A549 treated with Mapracorat at 1 μM for 4 hours (cell line): ENCODE measurements at places on chromosomes 4 and X. TPM values are rescaled to one million over a fixed set of nuclear protein-coding genes. Genes with fewer than 3 reads are reported as not detected.

PDE5A gene
- total RNA-seq = 0.13 to 0.67 TPM (median 0.32 TPM) in 5 replicates

GNRHR gene
- not detected in 5 replicates for total RNA-seq

RHOXF2B gene
- not detected in 5 replicates for total RNA-seq

BMP3 gene
- not detected in 5 replicates for total RNA-seq

SPATA4 gene
- total RNA-seq = 0.12 to 0.31 TPM (median 0.27 TPM) in 5 replicates

CORIN gene
- 0.15 TPM in 1 of 5 replicates, not detected in the others for total RNA-seq

PIGA gene
- 6.3 to 10.2 TPM (median 8.9 TPM) in 5 replicates for total RNA-seq

TMEM271 gene
- not detected in 5 replicates for total RNA-seq

USP26 gene
- not detected in 5 replicates for total RNA-seq

CT45A5 gene
- not detected in 5 replicates for total RNA-seq

MND1 gene
- total RNA-seq = 12.3 to 18.7 TPM (median 13.3 TPM) in 5 replicates

MAGEA3 gene
- total RNA-seq = 2.8 to 4.1 TPM (median 3.2 TPM) in 5 replicates

SPANXA2 gene
- total RNA-seq = 0.38 to 0.45 TPM in 2 of 5 replicates, not detected in the others

TCEAL2 gene
- total RNA-seq = not detected in 5 replicates

YIPF7 gene
- total RNA-seq = not detected in 5 replicates

QRFPR gene
- not detected in 5 replicates for total RNA-seq

XAGE2 gene
- not detected in 5 replicates for total RNA-seq

SMIM10 gene
- 0.08 to 0.11 TPM (median 0.09 TPM) in 5 replicates for total RNA-seq

ARMCX5 gene
- 8.8 to 13.9 TPM (median 10.4 TPM) in 5 replicates for total RNA-seq

NUDT11 gene
- total RNA-seq = 2.2 to 3.5 TPM (median 2.6 TPM) in 5 replicates

DKC1 gene
- total RNA-seq = 148 to 191 TPM (median 154 TPM) in 5 replicates

CFAP99 gene
- total RNA-seq = 0.08 to 0.22 TPM (median 0.22 TPM) in 3 of 5 replicates, not detected in the others

ZMAT1 gene
- total RNA-seq = 0.02 TPM in 1 of 5 replicates, not detected in the others

DUSP21 gene
- total RNA-seq = not detected in 5 replicates

ERVMER34-1 gene
- 0.41 to 0.60 TPM (median 0.49 TPM) in 5 replicates for total RNA-seq

HSFX2 gene
- total RNA-seq = 0.14 to 0.27 TPM (median 0.17 TPM) in 3 of 5 replicates, not detected in the others

SUPT20HL1 gene
- total RNA-seq = not detected in 5 replicates

PRDM8 gene
- total RNA-seq = 0.08 to 0.28 TPM (median 0.12 TPM) in 5 replicates

VSIG1 gene
- total RNA-seq = 0.13 to 0.44 TPM (median 0.21 TPM) in 5 replicates

DAPP1 gene
- not detected in 5 replicates for total RNA-seq

APELA gene
- not detected in 5 replicates for total RNA-seq

NHS gene
- total RNA-seq = 2.1 to 3.1 TPM (median 2.3 TPM) in 5 replicates

MED14 gene
- 19.4 to 23.2 TPM (median 22.5 TPM) in 5 replicates for total RNA-seq

ENPEP gene
- 0.02 TPM in 1 of 5 replicates, not detected in the others for total RNA-seq

EDA gene
- total RNA-seq = 0.38 to 0.75 TPM (median 0.43 TPM) in 5 replicates

PDZD4 gene
- total RNA-seq = 2.9 to 4.3 TPM (median 3.7 TPM) in 5 replicates

HMX1 gene
- total RNA-seq = 0.07 to 0.19 TPM (median 0.09 TPM) in 5 replicates

PLAC8 gene
- 0.55 to 1.1 TPM (median 0.89 TPM) in 5 replicates for total RNA-seq

XAGE1B gene
- total RNA-seq = 186 to 255 TPM (median 206 TPM) in 5 replicates
